Activated naive CD8-positive, alpha-beta T cell treated with anti-CD3 and anti-CD28 coated beads, Interleukin-2, amount 10 ng/mL, durations not matched to agents 7 days and 5 days (primary cell): ENCODE measurements at places on chromosomes 5 and 9. TPM values are rescaled to one million over a fixed set of nuclear protein-coding genes. Genes with fewer than 3 reads are reported as not detected.

- no peak overlapping the region for H3K4me3 ChIP-seq
- H3K27ac ChIP-seq, result no peak overlapping the region
- peaks cover 19% of the 10 kb centered on the region for H3K27me3 ChIP-seq
- H3K4me1 ChIP-seq, result no peaks in the 10 kb centered on the region
These were observed 37.8 kb upstream of the ATP6V1G1 start for GRCh38 chr9:114549697-114550330.

DNA sequence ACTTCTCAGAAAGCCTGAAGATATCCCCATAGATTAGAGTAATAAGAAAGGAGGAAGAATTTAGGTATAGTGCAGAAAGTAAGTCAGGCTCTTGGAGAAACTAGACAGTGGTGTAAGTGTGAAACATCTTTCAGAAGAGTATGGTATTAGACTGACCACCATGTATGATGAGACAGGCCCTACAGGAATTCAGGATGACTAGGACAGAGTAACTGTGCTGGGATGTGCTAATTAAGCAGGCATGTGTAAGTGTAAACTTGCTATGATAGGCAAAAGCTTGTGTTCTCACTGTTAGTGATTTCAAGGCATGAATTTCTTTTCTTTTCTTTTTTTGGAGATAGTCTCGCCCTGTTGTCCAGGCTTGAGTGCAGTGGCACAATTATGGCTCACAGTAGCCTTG lies 70.8 kb downstream of the RAB24 start:
- DNase-seq, result no peak
- peaks cover 18% of the 10 kb centered on the region for H3K36me3 ChIP-seq
- H3K27me3 ChIP-seq, result no peaks in the 10 kb centered on the region
- H3K4me3 ChIP-seq, result no peak overlapping the region
- H3K27ac ChIP-seq, result no peak overlapping the region
- H3K4me1 ChIP-seq, result peaks cover 10% of the 10 kb centered on the region

The KCNT1 gene
- total RNA-seq, result not detected

The LCN2 gene
- total RNA-seq, result not detected

The CD72 gene
- 18.4 TPM for total RNA-seq
